Globus pallidus (tissue), 1 donor: ENCODE measurements at places on chromosomes 2 and 18.

DNA sequence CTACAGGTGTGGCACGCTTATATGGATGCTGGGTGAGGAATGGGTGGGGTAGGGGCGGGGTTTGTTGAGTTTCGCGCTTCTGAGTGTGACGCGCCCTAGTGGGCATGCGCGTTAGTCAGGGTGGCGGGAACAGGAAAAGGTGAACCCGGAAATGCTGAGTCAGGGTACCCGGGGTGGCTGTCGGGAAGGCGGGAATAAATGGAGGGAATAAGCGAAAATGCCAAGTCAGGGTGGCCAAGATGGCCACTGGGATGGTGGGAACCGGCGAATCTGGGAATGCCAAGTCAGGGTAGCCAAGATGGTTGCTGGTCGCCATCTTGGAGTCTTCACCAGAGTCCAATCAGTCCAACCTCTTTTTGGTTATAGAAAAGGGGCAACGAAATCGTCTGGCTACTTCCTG, 585.0 kb downstream of the SUCLG1 start:
- no peak for DNase-seq

DNA sequence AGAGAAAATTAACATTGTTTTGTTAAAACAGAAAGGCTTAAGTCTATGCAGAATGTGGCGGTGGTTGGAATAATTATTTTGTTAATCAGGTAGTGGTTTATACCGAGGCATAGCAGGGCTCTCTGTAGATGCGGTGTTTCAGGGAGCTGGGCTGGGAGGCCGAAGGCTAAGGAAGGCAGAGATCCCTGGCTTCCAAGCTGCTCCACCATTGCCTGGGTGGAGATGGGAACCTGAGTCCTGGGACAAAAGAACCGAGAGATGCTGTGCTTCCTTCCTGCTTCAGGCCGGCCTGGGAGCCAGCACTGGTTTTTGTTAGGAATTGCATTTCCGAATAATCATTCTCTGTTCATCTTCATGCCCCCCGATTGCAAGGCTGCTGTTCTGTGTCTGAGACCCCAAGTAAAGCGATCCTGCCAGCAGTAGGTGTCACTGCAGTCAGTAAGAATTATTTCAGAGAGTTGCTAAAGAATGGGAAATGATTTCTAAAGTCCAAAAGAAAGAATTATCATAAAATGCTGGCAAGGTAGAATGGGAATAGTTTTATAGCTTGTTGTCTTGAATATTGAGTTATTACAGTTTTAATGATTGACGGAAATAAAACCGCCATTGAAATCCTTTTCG, 824.9 kb downstream of the GALR1 start:
- no peak for DNase-seq

DNA sequence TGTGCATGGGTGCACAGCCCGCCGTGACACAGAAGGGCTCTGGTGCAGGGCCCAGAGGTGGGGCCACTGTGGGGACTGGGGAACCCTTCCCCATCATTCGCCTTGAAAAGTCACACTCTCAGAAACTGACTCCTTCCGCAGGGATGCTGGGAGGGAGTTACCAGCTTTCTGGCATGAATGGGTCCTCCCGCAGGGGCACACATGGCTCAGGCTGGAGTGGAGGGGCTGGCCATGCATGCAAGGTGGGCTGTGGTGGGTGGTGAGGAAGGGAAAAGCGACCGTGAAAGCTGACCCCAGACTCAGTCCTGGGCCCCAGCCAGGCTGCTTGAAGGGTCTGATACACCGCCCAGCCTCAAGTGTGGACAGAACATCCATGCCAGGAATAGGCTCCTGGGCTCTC, 201.1 kb downstream of the TNS1 start:
- DNase-seq, result no peak

GRCh38 chr2:40120026-40120425, 331.9 kb downstream of the SLC8A1 start:
- DNase-seq, result no peak

- no peak for DNase-seq
Observed at GRCh38 chr18:62201870-62202269, 14.8 kb downstream of the RELCH start.

GRCh38 chr2:23793476-23793875, 133.4 kb downstream of the ATAD2B start:
- DNase-seq, result no peak

DNA sequence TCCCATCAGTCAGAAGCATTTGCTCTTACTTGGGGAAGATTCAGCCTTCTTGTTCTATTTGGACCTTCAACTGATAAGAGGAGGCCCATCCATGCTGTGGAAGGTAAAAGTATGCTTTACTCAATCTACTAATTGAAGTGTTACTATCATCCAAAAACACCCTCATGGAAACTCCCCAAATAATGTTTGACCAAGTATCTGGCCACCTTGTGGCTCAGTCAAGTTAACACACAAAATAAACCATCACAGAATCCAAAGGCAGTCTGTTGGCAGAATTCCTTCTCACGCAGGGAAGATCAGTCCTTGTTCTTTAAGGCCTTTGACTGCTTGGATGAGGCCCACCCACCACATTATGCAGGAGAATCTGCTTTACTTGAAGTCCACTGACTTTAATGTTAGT, 531.2 kb upstream of the SMIM21 start:
- no peak for DNase-seq

- DNase-seq, result no peak
Observed at GRCh38 chr18:66264130-66264529, 339.8 kb downstream of the CDH19 start.

DNA sequence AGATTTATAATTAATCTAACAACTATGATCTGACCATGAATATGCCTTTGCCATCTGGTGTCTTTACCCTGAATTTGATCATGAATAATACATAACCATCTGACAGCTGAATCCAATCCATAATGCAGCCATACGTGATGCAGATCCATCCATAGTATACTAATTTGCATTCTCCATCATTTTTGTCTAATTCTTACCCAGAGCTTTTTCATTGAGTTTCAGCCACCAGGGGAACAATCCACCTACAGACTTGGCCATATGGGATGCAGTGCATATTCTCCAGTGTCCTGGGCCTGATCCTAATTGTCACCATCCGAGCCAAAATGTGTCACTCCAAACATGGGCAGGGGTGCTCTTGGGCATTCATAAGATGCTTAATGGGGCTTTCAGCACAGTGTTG, 227.2 kb upstream of the CRIM1 start:
- no peak for DNase-seq

GRCh38 chr2:16425462-16426336, 239.9 kb downstream of the CYRIA start:
- no peak for DNase-seq

DNA sequence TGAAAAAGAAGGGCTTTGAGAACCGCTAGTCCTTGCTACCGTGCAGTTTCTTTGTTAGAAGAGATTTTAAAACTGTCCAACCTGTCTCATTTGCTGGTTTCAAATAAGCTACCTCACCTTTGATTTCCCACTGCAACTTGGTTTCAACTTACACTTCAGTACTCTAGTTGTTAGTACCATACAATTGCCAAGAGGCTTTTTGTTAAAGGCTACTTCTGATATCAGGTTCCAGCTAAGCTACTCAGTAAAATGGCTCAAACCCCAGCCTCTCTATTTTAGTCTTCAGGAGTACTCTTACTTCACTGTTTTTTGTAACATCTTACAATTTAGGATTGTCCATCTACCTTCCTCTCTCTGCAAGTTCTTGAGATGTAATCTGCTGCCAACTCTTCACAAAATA, 91.6 kb downstream of the INO80D start:
- DNase-seq, result no peak

DNA sequence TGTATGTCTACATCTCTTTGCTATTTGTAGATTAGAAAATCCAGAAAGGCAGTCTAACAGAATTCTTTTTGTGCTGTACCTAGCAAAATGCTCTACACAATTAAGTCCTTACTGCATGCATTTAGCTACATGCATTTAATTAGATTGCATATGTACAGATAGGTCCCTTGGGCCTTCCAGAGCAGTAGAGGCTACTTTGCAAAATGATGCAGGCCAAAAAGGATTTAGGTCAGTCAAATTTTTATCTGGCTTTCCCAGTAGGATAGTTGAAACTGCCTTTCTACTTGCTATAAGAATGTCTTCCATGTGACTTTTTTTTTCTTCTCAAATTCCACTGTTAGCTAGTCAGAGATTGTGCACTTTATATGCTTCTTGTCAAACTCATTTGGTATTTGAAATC, 19.3 kb downstream of the GALNT13 start:
- no peak for DNase-seq

- no peak for DNase-seq
Observed at GRCh38 chr2:108943751-108944150, 45.3 kb downstream of the EDAR start.

DNA sequence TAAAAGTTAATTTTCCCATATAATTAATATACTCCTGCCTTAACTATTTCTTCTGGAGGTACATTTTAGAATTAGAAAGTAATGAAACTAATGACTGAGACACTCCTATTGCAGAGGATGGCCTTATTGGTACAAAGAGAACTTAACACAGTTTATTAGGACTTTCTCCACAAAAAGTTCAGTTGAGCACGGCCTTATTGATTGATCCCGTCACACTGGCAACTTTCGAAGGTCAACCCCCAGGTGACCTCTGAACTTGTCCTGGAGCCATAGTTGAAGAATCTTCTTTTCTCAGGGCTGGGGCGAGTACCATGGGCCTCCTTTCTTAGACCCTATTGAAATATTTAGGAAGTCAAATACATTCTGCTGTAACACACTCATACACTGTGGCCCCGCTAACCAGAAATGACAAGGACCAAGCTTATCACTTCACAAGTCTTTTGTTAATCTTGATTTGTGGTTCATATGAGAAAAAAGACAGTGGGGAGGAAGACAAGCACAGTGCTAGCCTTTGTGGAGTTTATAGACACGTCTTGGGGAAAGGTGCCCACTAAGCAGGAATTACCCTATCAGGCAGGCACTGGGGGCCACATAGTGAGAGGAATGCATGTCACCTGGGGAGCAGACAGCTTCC, 11.2 kb downstream of the SPP2 start:
- DNase-seq, result no peak

GRCh38 chr2:206456078-206456754, 12.9 kb downstream of the ADAM23 start:
- DNase-seq, result no peak
